ENCODE measurements at places on chromosomes 3 and 15. TPM values are rescaled to one million over a fixed set of nuclear protein-coding genes. Genes with fewer than 3 reads are reported as not detected.

Gene CPNE9
- total RNA-seq, result under 0.01 TPM

Gene CYP1A1
- total RNA-seq, result 8.5 TPM

Gene TEX9
- under 0.01 TPM for total RNA-seq

Gene CYP8B1
- total RNA-seq, result not detected

Gene TMEM108
- not detected for total RNA-seq

Gene SAMMSON
- not detected for total RNA-seq

Gene CCDC191
- total RNA-seq, result 0.79 TPM

Gene PAQR5
- total RNA-seq, result not detected

Gene TMEM212
- total RNA-seq, result not detected

Gene TUSC7
- not detected for total RNA-seq

Data from lung microvascular endothelial cell (primary cell).